Right hindlimb (tissue), 1 donor: ENCODE measurements at places on chromosomes 3 and 15.

DNA sequence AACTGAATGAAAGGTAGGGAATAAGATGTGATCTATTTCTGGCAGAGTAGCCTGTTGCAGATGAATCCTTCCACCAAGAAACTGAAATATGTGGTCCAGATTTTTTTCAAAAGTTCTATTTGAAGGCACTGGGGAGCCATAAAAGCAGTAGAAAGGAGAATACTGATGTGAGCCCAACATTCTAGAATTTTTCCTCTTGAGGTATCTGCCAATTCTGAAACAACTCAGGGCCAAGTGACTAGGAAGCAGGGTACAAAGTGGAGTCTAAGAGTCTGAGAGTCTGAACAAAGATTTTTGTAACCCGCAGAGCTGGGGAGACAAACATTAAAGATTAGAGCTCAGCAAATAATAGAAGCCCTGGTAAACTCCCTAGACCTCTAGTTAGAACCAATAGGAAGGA lies 58.3 kb upstream of the SLCO3A1 start:
- no peak for DNase-seq

GRCh38 chr15:68699881-68700454 lies 120.7 kb downstream of the ANP32A start:
- DNase-seq = peak; percentile 36

GRCh38 chr15:62280625-62281024 lies 115.5 kb upstream of the C2CD4B start:
- DNase-seq = no peak

- DNase-seq = no peak
Observed at GRCh38 chr3:14426305-14426620, 23.9 kb downstream of the SLC6A6 start.

DNA sequence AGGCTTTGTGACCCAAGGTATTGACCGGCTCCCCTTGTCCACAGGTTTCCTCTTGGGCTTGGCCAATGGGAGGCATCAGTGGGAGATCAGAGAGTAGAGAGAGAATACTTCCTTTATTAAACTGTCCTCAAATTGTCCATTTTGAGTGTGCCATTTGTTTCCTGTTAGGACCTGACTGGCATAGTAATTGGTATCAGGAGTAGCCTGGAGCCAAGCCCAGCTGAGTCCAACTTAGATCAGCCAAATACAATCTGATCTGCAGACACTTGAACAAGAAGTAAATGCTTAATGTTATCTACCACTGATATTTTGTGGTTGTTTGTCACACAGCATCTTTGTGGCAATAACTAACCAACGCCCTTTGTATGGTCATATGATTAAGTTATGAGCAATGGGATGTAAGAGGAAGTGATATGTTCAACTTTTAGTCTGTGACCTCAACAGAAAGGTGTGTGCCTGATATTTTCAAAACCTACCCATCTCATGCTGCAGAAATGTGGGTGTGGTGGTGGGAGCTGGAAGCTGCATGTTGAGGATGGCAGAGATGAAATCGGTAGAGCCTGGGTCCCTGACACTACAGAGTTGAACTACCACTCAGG lies 13.3 kb downstream of the MYD88 start:
- no peak for DNase-seq

DNA sequence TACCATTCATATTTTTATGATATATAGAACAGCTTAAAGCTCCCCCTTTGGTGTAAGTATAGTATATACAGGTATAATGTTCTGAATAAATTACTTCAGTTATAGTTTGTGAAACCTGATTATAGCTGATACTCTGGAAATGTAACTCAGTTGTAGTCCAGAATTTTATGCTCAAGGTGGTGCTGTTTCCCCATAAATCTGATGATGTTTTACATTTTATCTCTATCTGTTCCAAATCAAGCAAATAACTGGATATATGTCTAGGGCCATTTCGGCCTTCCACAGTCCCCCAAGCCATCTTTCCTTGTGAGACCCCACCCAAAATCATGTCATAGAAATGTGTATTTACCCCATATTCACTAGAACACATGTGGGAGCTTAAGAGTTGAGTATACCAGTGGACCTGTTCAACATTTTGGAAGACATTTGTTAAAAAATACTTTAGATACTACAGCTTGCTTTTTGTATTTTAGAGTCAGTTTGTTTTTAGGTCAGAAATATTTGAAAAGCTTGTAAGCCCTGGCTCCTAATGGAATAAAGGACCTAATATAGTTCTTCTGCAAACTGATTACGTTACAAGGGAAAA lies 107.1 kb downstream of the ATG7 start:
- peak; percentile 46 for DNase-seq

DNA sequence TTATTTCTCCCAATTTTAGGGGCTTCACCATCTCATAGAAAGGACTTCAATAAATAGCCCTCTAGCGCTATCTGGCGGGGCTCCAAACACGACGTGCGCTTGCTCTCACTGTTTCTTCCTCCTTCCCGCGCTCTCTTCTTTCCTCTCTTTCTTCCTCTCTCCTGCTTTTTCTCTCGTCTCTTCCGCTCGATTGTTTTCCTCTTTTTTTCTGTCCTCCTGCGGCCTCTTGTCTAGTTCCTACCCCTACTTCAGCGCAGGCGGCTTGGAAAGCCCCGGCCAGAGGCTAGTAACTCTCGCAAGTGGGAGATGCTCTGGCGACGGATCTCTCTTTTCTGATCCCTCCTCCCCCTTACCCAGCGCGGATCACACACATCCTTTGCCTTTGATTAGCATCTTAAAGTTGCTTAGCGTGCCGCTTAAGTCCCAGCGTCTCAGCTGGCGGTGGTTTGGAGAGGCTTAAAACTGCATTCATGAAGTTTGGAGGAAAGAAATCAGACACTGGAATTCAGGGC lies 6.2 kb upstream of the MEIS2 start:
- peak; percentile 64 for DNase-seq

DNA sequence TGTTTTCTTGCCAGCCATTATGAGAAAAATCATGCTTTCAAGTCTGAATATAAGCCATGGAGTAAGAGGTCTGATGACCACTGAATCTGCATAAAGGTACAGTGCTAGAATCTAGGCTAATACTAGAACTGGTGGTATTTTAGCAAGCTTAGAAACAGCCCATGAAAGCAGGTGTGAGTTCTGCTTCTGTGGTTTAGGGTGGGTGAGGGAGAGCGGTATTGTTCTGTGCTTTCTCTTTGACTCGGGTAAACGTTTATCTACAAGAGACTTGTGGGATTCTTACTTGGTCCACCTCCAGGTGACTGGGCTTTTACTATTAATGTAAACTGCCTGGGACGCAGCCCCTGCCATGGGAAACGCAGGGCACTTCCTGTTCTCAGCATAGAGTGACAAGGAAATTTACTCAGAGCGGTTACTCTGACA lies 55.2 kb downstream of the PGPEP1L start:
- no peak for DNase-seq

DNA sequence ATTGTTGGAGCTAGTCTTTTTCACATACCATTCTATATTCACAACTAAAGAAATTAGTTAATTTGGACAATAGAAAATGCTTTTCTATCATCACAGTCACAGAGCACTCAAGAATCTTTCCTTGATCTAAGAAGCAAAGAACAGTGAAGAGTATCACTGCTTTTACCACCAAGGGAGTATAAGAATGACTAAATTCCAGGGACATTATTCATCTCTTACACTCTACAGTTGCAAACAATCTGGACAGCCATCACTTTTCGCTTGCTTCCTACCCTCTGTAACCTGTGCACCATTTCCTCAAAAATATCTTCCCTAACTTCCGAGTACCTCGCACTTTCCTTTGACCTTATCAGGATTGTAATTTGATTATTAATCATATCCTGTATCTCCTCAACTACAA lies 359.5 kb upstream of the TMCO5A start:
- no peak for DNase-seq

DNA sequence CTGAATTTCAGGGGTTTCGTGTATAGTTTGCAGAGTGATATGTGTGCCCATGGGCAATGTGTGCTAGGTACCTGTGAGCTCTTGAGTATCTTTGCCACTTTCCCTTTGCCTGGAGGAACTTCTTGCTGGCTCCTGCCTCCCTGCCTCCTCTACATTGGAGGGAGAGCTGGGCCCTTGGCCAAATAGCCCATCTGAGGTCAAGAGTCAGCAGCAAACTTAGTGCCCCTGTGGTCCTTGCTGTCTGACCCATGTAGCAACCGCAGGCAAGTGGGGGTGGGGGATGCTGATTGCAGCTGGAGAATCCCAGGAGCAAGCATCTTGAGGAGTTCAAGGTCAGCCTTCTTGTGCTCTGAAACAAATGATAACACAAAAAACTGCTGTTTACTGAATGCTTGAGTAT lies 5.4 kb upstream of the TBC1D21 start:
- no peak for DNase-seq

DNA sequence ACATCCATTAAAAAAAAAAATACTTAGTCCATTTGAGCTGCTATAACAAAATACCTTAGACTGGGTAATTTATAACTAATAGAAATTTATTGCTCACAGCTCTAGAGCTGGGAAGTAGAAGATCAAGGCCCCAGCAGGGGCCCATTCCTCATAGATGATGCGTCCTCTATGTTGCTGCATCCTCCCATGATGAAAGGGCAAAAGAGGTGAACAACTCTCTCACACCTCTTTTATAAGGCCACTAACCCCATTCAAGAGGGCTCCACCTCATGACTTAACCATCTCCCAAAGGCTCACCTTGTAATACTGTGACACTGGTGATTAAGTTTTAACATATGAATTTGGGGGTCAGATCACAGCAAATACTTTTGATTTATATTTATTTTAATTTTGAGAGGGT lies 3.0 kb upstream of the TLNRD1 start:
- no peak for DNase-seq

GRCh38 chr3:13016083-13016720 lies 57.0 kb downstream of the IQSEC1 start:
- peak; percentile 65 for DNase-seq

DNA sequence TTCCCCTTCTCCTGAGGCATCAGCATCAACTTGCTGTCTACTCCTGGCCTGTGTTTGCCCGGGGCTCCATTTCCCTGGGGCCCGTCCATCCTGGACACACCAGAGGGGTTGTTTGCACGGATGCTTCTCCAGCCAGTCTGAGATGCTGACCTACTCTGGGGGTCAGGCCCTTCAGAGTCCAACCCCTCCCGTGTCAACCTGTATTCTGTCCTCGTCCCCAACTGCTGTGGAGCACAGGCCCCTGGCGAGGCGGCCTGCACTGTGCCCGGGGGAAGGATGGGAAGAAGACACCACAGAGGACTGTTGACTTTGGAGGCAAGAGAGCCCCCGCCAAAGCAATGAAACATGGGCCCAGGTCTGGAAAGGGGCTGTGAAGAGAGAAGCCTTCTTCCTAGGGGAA lies 25.8 kb downstream of the ALS2CL start:
- DNase-seq = no peak

DNA sequence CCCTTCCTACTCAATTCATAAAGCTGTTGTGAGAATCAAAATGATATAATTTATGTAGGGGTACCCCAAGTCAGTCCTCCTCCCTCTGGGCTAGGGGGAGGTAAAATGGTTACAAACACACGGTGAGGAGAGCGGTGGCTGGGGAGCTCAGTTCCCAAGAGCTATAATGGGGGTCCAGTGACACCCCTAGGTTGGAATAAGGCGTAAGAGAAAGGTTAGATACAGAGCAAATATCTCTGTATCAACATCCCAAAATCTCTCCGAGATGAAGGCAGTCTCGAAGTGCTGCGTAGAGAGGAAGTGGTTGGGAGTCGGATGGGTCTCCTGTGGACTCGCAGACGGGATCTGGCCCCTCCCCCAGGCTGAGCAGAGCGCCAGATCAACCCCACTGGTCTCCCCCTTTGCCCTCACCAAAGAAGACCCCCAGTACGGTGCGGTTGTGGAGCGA lies 1.8 kb downstream of the DUOX2 start:
- no peak for DNase-seq

- no peak for DNase-seq
Observed at GRCh38 chr3:161691677-161692076, 195.1 kb downstream of the OTOL1 start.

- no peak for DNase-seq
Observed at GRCh38 chr3:100516232-100516631, 23.8 kb downstream of the TMEM45A start.

- no peak for DNase-seq
Observed at GRCh38 chr15:79132770-79133169, 42.2 kb upstream of the RASGRF1 start.

DNA sequence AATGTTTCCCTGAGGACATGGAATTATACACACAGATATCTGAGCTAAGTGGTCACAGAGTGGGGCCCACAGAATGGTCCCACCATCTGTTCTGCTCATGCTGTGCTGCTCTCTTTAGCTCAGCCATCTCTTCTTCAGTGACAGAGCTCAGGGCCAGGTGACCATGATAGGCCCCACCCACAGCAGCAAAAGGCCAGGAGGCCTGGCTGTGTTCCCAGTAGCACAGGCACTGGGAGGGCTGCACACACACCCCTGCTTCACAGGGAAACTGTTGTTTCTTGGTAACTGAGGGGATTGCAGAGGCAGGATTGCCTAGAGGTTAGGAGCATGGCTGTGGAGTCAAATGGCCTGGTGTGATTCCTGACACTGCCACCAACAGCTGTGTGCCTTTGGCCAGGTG lies 4.8 kb upstream of the FBXW12 start:
- DNase-seq = peak; percentile 44

DNA sequence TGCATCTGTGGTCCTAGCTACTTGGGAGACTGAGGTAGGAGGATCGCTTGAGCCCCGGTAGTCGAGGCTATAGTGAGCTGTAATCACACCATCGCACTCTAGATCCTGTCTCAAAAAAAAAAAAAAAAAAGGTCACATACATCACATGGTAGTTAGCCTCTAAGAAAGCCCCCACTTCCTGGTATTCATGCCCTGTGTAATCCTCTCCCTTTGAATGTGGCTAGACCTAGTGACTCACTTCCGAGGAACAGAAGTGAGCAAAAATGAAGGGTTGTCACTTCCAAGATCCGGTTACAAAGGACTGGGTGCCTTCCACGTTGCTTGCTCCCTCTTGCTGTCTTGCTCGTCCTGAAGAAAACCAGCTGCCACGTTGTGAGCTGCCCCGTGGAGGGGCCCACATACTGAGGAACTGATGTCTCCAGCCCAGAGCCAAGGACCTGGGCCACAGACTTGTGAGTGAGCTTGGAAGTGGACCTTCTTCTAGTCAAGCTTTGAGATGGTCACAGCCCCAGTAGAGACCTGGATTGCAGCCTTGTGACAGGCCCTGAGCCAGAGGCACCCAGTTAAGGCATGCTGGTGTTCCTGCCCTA lies 12.6 kb upstream of the LCTL start:
- no peak for DNase-seq

- DNase-seq = no peak
Observed at GRCh38 chr3:108222853-108223565, 785 bp upstream of the IFT57 start.

DNA sequence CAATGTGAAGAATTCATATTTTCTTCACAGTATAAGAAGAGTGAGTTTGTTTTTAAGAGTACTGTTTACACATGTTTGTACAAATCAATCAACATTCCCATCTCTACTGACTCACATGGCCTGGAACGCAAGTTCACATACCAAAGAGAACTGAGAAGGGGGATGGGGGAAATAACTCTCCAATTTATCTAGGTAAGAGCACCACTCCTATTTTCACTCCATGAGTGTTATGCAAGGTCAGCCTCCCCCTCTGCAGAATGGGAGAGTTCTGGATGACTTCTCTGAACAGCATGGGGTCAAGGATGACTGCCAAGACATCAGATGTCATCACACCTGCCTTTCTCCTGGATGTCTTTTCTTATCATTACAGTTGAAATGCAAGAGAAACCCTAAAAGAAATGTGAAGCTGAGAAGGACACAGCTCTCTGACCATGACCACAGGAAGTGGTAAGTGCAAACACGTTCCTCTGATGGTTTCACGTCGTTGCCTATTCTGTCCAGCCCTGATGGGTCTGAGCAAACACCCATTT lies 95.2 kb downstream of the SEMA6D start:
- DNase-seq = no peak
